ENCODE measurements at places on chromosomes 6 and 20.

GRCh38 chr6:137362878-137363804, 131.1 kb downstream of the OLIG3 start:
- no peak for DNase-seq

DNA sequence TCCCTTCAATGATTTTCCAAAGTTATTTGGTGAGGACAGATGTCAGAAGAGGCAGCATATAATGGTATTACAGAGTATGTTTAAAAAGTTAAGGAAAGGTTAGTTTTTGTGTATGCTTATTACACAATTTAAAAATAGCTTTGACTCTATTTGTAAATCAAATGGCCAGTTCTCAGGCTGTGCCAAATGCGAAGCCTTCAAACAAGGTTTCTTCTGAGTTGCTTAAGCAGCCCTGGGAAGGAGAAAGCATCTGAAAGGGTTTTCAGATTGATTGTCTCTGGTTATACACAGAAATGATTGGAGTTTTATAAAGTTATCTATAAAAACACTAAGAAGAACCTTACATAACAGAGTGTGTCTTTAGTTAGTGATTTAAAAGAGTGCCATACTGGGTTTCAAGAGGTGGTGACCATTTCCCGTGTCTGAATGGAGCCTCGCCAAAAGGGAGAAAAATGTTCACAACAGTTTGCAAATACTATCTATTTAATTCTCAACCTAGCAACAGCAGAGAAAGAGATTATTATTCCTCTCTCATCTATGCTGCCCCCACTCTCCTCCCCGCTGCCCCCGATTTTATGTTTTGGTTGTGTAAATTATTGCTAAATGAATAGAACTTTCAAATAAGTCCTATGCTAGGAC, 16.7 kb downstream of the CD109 start:
- DNase-seq, result no peak

GRCh38 chr6:140537834-140538705, 1163.6 kb upstream of the CITED2 start:
- DNase-seq, result no peak

DNA sequence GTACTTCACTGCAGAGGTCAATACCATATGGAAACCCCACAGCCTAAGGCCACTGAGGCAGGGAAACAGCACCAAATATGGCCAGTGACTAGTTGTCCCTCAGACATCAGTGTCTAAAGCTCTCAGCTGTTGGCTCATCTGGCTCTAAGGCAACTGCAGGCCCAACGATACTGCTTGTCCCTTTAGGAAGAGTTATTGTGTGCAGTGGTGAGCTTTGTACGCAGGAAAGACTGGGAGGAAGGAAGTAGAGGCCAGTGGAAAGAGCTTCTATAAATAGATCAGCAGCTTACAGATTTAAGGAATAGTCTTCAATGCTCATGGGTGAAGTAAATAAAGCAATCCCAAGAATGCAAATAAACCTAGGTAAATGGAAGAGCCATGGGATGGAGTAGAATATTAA, 29.3 kb downstream of the DNAAF9 start:
- DNase-seq, result no peak

DNA sequence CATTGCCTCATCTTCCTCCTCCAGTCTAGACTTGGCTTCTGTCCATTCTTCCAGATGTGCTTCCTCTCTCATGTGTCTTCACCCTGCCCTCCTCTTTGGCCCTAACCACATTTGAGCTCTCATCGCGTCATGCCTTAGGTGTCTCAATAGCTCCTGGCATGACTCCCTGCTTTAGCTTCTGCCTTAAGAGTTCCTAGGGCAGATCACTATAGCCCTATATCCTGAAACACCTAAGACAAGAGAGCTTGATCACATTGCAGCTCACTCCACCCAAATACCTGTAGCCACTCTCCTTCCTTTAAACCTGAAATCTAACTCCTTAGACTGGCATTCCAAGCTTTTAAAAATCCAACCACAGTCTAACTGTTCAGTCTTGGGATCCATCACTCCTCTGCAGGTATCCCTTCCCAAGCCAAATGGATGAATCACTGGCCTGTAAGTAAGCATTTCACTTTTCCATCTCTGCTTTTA, 69.0 kb upstream of the STXBP5 start:
- DNase-seq, result no peak

DNA sequence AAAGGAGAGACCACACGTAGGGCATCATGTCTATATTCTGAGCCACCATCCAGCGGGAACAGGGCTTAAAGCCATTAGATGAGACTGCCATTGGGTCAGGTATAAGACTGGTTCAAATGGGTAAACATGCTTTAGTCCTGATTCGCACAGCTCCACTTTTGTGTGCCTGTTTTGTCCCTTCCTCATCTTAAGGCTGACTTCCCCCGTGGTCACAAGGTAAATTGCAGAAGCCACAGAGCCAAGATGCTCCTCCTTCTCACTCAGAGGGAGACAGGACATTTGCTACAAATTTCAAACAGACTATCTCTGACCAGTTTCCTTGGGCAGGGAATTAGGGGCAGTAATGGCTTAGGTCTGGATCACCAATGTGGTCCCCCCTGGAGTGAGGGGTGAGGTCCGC, 11.4 kb upstream of the IFNGR1 start:
- DNase-seq, result no peak

DNA sequence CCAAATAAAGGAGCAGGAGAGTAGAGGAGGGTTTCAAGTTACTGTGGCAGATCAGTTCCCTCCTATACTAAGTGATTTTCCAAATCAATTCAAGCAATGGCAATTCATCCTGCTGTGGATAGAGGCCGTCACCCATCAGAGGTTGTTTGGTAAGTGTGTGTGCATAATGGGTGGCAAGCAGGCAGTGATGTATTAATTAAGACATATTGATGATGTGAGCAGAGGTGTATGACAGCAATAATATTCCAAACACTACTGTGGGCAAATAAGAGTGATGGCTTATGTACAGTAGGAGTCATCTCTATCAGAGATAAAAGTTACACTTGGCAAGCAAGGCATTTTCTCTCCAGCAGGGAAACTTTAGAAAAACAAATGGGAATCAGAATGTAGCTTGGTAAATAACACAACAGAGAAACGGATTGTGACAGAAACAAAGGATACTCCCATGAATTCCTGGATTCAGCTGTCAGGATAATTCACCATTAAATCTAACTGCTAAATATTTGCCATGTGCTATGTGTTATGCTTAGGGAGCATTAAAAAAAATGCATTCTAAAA, 196.3 kb downstream of the KHDC1L start:
- no peak for DNase-seq

- no peak for DNase-seq
Observed at GRCh38 chr6:140062043-140063020, 687.9 kb upstream of the CITED2 start.

DNA sequence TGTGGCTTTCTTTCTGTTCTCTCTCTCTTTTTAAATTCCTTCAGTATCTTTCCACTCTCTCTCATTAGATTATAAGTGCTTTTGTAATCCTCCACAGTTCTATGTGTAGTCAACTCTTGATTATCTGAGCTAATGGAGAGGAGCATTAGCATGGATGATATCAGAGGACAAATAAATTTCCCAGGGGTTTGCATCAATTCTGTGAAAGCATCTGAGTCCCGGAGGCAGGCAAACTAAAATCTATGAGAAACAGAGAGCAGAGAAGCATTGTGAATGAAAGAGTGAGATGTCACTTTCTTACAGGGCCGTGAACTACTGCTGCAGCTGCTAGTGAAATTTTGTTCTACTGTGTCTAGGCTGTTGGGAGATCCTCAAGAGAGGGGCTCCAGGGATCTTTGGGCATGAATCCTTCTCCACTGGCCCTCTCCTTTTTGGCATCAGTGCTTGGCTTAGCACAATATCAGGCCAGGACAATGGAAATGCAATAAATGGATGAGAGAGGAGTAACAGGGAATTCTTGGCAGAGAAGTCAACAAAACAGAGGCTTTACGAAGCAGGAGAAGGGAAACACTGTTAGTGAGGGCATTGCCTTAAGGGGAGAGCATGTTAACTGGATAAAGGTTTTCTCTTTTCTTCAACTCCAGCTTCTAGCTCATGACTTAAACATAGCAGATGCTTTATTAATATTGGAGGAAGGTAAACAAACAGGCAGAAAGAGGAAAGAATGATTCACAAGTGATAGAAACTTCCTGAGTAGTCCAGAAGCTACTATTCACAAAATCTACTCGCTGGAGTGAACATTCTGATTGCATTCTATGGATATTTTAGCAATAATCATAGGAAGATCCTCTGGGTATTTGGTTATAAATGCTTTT, 847.0 kb upstream of the MAP3K7 start:
- DNase-seq, result no peak

DNA sequence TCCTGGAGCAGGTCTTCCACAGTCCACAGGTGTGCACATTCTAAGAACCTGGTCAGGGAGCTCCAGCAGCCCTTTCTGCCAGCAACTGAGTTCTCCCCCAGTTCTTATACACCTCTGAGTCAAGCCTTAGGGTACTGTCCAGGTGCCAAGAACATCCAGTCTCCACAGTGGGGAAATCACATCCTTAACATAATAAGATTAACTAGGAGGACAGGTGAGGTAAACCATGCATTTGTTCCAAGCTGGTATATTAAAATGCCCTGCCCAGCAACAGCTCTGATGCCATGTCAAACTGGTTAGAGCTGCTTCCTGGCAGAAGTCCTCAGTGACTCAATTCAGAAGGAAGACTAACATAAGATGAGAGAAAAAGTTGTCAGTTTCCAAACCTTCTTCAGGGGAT, 303.9 kb upstream of the SGK1 start:
- no peak for DNase-seq

- no peak for DNase-seq
Observed at GRCh38 chr6:9200712-9201111, 765.4 kb upstream of the SLC35B3 start.

GRCh38 chr6:22411376-22412105, 114.7 kb upstream of the PRL start:
- no peak for DNase-seq

GRCh38 chr6:99993533-99994251, at the start of gene MCHR2:
Gene MCHR2, minus strand, starts transcription at chr6:99994223. Its CDS starts 38,076 bp downstream, at chr6:99956147.
- no peak for DNase-seq

- DNase-seq, result no peak
Observed at GRCh38 chr6:73264446-73264845, 1.4 kb upstream of the KHDC1 start.

GRCh38 chr20:31915491-31916280, 36.2 kb downstream of the PDRG1 start:
- no peak for DNase-seq

DNA sequence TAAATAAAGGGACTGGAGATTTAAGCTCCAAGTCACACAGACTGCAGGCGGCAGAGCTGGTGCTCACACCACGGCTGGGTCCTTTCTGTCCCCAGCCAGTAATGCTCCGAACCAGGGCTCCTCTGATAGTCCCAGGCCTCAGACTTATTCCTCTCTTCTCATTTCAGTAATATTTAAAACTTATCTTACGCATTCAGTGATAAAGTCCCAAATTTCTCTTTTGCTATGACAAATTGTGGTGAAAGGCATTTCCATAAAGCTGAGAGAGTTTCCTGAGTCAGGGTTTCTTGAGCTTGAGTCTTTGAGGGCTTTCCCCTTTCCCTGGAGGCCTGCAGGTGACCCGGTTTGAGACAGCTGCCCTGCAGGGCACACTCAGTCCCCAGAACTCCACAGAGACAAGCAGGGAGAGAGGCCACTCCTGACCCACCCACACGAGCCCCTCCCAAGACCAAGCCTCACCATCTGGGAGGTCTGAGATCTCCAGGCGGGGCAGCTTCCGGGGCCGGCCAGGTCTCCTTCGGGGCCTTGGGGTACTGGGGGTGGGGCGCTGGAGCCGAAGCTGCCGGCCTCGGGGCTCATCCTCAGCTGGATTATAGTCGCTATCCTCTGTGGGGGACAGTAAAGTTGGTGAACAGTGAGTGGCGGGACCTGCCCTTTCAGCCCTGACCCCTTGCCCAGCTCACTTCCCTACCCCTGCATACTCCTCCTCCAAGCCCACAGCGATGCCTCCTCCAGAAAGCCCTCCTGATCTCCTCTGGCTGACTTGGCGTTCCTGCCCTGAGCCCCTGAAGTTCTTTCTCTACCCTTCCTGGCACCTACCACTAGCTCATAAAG, 6.6 kb downstream of the ZNF335 start:
- no peak for DNase-seq

- DNase-seq, result no peak
Observed at GRCh38 chr20:22576733-22577514, 7.4 kb downstream of the FOXA2 start.

DNA sequence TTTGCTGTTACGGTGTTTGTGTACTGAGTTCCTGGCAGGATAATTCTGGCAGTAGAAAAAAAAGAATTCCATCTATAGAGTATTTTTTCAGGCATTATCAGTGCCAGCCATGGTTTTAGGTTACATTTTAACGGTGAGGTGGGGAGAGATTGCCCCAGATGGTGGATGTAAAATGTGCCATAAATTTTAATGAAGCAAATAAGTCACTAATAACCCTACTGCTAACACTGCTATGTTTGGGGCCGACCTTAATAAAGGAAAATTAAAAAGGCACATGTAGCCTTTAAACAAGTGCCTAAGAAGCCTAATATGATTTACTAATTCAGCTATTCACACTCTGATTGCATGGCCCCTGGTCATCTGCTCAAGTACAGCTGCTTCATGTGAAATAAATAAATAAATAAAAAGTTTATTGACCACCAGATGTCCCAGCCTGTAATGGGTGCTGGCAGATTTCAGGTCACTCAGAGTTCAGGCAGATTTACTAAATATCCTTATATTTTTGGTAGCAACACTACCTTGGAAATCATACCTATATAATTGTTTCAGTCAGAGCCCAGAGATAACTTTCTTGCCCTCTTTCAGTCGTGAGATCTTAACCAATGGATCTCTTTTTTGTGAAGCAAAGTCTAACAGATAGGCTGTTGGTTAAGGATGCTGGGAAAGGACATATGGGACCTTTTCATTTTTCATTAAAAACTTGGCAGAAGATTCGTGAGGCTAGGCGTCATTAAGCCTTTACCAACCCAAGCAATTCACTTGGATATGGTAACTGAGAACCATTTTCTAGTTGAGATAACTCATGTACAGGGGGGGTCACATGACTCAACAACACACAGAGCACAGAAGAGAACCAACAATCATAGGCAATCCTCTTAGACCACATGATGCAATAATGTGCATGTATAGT, 495.0 kb upstream of the NRSN1 start:
- no peak for DNase-seq

GRCh38 chr6:73669005-73669404, 15.2 kb upstream of the SLC17A5 start:
- DNase-seq, result no peak

DNA sequence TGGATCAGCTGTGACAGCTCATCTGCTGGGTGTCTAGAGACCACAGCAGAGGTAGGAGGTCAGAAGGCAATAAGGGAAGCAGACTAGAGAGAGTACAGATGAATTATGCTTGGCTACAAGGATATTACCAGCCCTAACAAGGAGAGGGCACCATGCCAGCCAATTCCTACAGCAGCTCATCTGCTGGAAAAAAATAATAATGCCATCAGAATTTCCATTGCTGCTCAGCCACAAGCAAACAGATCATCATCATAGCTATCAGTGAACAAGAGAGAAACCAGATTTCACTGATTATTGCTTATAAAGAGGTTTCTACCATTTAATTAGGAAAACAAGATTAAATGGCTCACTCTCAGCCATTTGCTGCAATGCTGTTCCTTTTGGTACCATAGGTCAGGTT, 66.5 kb downstream of the PSMG4 start:
- no peak for DNase-seq

GRCh38 chr6:72522735-72523141, 99.1 kb upstream of the KCNQ5 start:
- no peak for DNase-seq

Data from cerebellar nuclear complex (tissue), 1 donor.